ENCODE measurements at places on chromosomes 11 and 22.

- no peak for DNase-seq
These were observed 12.0 kb downstream of the PPARA start for GRCh38 chr22:46162285-46162684.

- DNase-seq = no peak
These were observed 63.0 kb upstream of the ALX4 start for GRCh38 chr11:44372989-44373388.

- DNase-seq = no peak
These were observed 42.0 kb downstream of the MS4A2 start for GRCh38 chr11:60130496-60130895.

DNA sequence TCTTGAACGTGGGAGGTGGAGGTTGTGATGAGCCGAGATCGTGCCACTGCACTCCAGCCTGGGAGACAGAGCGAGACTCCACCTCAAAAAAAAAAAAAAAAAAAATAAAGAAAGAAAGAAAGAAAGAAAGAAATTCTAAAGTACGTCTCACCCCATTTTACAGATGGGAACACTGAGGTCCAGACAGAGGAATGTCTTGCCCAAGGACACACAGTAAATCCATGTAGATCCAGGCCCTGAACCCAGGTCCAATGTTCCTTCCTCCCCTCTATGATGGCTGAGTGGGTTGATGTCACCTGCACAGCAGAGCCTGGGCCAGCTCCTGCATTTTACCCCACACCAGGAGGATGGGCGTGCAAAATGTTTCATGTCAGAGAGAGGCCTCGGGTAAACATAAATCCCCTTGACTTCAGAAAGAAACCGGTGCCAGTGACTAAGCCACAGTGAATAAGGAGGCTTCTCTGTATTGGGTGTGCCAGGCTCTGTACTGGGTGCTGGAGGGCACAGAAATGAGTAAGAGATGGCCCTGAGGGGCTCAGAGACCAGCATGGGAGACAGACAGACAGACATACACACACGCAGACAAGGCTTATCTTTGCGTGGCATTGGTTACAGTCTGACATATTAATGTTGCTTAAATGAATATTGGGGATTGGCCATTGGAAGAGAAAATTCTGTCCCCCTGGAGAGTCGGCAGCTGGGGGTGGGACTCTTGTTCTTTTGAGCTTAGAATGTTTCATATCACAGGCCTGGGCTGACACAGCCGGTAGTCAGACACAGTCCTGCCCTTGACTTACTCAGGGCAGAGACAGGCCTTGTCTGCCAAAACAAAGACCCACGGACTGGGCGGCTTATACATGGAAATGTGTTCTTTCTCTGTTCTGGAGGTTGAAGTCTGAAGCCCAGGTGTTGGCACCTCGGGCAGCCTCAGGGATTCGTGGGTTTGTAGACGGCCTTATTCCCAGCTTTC is 105.4 kb downstream of the MIAT start:
- DNase-seq = no peak

DNA sequence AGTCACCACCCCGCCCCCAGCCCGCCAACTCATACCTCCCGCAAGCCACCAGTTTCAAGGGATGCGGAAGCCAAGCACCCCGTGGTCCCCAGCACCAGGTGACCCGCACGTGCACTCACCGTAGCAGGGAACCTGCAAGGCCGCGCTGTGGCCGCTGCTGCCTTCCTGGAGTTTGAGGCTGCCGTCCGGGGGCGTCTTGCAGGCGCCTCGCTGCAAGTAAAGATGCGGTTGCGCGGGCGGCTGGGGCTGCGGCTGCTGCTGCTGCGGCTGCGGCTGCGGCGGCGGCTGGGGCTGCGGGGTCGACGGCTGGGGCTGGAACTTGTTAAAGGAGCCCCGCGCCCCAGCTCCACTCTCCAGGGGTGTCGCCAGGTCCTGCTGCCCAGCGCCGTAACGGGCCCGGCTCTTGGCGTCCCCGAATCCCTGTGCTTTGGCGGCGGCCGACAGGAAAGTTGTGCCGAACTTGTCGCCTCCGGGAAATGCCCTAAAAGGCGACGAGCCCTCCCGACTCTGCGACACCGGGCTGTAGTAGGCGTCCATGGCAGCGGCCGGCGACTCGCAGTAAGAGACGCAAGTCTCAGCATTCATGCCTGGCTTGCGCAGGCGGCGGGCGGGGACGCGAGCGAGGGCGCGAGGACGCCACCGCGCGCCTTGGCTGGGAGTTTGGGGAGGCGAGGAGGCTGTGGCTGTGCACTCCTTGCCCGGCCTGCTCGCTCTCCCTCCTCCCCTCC is at the start of gene ALX4:
Gene ALX4, minus strand, starts transcription at position 662 of the 728 bp plus-strand sequence. Its CDS starts 77 bp downstream, at position 585.
- no peak for DNase-seq

GRCh38 chr11:1785749-1786413 is 22.2 kb upstream of the CTSD start:
- no peak for DNase-seq

DNA sequence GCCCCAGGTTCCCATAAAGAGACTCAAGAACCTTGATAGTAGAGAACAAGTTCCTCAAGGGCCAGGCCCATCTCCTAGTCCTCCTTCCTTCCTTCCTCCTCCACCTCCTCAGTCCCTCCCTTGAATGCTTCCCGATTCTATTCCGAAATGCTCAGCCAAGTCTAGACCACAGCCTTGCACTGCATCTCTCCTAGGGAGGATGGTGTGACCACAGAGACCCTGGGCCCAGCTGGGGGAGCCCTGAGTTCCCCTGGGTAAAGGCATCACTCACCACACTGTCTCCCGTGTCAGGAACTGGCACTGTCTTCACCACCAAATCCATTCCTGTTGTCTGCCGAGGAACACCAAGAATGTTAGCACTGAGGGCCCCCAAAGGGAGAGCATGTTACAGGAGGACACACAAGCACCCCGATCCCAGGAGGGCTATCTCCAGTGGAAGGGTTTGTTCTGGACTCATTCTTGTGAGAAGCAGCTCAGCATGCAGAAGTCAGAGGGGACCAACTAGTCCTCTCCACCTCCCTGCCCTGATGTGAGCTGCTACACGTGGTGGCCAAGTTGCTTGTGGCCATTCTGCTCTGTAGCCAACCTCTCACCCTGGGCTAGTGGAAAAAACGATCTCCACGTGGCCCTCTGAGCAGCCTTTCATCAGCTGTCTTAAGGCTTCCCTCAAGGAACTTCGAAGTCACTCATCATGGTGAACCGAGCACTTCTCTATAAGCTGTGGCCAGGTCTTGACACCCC is 8.7 kb downstream of the IFT27 start:
- DNase-seq = no peak

DNA sequence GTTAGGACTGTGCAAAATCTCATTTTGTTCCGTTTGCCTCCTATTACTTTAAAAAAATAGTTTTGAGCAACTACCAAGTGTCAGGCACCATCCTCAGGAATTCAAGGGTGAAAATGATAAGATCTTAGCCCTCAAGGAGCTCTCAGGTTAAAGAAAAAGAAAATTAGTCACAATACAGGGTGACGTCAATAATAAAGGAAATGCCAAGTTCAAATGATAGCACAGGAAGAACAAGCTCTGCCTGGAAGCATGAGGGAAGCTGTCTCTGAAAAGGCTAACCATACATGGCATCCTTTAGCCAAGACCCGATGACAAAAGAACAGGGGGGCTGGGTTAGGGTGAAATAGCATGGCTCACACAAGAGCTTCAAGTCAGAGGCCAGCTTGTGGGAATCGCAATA is 11.1 kb upstream of the MPZL2 start:
- DNase-seq = no peak

Data from stimulated activated CD4-positive, alpha-beta T cell treated with anti-CD3 and anti-CD28 coated beads, Interleukin-15, amount 100 ng/mL, for 1 hour (primary cell).